ENCODE measurements at places on chromosomes 1 and 21.

- no peak for DNase-seq
These were observed 40.7 kb upstream of the SLC5A9 start for GRCh38 chr1:48181669-48182367.

DNA sequence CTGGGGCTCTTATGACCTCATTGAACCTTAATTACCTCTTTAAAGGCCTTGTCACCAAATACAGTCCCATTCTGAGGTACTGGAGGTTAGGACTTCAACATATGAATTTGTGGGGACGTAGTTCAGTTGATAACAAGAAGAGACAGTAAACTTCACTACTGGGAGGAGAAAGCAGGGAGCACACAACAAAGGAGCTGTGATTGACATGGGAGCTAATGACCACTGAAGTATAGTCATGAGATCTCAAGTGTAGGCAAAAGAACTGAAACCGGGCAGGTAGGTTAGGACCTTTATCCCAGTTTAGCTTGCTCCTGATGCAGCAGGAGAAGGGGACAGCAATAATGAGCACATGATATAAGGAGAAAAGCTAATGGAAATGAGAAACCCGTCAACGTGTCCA, 11.8 kb upstream of the MAB21L3 start:
- no peak for DNase-seq

DNA sequence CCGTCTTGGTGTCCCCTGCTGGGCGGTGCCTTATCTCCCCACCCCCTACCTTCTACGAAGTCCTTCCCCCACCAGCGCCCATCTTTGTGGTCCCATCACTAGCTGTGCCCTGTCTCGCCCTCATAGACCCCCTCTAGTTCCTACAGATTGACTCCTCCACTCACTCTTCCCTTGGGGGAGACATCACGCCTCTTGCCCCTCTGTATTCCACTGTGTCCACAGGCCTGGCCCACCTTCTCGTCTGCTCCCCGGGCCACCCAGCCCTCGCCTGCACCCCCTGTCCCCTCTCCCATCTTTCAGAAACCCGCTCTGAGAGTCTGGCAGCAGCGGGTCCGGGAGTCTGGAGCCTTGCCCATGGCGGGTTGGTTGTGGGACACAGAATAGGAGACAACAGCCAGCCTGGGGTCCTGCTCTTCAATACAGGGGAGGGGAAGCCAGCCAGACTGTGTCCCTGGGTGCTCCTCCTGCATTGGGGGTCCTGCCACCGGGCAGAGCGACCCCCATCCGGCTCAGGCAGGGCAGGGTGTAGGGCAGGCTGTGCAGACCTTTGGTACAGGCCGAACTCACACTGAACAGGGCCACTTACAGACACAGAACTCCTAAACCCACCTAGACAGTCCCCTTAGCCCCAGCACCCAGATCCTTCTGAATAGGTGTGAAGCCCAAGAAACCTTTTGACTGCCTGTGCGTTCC, 1.1 kb downstream of the RNF187 start:
- no peak for DNase-seq

GRCh38 chr1:67882196-67882958, 49.1 kb upstream of the GNG12 start:
- no peak for DNase-seq

DNA sequence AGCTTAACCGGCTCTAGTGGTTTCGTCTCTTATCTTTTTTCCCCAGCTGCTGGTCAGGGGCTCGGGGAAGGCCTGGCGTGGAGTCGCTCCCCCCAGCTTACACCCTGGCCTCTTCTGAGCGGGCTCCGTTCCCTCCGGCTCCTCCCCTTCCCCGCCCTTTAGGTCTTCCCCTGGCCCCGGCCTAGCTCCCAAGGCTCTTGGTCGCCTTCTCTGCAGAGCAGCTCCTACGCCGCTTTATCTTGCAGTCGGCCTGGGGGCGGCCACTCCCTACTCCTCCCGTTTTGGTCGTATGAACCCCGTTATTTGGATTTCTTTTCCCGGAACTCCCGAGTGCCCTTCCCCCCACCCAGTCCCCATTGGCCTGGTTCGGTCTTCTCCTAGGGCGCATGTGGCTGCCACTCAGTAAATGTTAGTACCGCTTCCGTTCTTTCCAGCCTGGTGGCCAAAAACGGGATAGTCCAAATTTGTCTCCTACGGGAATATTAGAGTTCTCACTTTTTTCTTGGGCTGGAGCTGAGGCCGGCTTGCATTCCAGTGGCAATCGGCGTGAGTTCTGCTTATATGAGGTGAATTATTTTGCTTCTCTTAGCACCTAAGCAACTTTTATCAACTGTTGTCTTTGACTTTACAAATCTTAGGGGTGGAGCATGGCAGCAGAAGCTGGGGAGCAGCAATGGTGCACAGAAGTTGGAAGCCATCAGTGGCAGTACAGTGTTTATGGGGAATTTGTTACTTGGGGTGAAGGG, 467 bp downstream of the THRAP3 start:
- peak; percentile 55 for DNase-seq

GRCh38 chr1:231969076-231969475, 342.5 kb downstream of the DISC1 start:
- DNase-seq = no peak

GRCh38 chr1:52296345-52296744, 69.7 kb downstream of the CC2D1B start:
- no peak for DNase-seq

GRCh38 chr1:7948960-7949359, 8.3 kb upstream of the TNFRSF9 start:
- no peak for DNase-seq

DNA sequence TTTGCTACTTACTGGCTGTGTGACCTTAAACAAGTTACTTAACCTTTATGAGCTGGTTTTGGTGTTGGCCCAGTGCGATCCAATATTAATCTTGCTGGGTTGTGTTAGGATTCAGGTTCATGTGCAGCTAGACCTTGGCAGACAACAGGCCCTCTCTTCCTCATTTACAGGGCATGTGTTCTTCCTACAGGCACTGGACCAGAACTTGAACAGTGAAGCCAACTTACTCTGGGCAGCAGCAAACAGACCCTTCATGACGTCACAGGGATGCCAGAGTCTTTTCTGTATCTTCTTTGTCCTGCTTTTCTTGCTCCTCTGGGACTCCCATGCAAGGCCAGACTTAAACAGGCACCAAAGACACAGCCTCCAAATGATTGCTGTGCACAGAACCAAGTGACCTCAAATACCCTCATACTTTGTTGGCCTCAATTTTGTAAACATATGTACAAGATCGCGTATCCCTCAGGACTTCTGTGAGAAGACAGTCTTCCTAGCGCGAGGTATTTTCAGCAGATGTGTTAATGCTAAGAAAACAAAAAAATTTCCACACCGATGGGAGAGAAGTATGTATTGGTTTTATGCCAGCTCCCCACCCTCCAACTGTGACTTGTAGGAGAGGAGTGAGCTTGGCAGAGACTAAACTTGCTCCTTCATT, 73.7 kb downstream of the URB2 start:
- DNase-seq = no peak

DNA sequence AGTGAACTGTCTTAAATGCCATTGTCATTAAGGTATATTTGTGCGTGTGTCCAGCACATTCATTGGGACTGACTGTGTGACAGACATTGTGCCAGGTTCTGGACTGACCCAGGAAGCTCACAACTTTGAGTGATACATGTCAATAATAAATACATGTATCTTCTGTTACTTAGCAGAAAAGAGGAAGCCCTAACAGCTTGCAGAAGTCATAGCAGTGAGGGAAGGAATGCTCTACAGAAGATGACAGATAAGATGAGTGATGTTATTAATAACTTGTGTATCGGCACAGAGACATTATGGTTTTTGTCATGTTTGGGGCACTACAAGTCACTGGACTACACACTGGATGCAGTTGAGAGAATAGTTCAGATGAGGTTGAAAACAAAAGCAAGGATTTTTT, 1.2 kb upstream of the SRSF11 start:
- no peak for DNase-seq

DNA sequence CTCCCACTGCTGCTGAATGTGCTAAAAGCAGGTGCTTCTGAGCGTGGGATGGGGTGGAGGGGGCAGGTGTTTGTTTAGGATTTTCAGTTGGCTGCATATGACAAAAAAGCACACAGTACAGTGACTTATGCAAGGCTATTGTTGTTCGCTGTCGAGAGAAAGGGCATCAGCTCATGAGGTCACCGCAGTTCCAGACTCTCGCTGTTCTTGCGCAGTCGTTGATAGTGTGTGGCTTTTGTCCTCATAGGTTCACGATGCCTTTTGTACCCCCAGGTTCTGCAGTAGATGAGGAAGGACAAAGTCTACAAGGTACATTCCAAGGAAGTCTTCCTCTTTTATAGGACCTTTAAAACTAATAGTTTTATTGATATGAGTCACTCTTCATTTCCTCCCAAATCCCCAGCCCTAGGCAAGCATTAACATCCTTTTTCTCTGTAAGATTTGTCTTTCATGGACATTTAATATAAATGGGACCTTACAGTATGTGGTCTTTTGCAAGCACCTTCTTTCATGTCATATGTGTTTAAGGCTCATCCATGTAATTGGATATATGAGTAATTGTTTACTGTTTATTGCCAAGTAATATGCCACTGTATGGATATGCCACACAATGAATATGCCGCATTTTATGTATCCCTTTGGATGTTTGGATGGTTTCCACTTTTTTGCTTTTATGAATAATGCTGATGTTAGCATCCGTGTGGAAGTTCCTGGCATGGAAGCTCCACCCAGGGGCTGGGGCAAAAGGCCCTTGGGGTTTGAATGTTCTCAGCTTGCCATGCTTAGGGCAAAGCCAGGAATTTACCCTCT, 14.5 kb upstream of the NLRP3 start:
- DNase-seq = no peak

GRCh38 chr1:157439302-157439954, 112.9 kb downstream of the FCRL5 start:
- DNase-seq = no peak

DNA sequence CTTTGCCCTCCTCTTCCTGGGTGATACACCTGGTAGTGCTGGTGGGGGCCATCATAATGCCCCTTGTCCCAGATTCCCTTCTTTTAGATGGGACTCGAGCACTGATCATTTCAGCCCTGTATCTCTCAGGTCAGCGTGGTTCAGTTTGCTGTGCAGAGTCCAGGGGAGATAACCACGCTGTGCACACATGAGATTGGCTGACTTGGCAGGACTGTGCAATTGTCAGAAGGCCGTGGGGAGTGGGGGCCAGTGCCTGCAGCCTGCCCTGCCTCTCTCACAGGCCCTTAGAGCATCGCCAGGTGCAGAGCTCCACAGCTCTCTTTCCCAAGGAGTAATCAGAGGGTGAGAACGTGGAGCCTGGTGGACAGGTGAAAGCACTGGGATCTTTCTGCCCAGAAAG, 15.2 kb downstream of the EPHX1 start:
- no peak for DNase-seq

- DNase-seq = no peak
These were observed 215.0 kb downstream of the SLC35F3 start for GRCh38 chr1:234119431-234119830.

DNA sequence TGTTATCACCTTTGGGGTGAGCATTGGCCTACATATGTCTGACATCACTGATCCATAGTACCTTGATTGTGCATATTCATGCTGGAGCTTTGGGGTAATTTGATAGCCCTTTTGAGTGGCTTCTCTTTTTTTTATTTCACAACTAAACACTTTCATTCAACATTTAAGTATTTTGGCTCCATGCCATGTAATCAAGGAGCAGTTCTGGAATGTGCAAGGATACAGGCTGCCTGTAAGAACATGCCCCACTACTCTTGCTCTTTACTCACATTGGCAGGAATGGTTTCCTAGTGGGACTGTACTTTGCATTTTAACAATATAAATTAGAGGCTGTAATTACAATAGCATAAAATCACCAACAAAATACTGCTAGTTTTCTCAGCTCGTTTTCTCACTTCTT, 300.7 kb upstream of the SPAG17 start:
- no peak for DNase-seq

DNA sequence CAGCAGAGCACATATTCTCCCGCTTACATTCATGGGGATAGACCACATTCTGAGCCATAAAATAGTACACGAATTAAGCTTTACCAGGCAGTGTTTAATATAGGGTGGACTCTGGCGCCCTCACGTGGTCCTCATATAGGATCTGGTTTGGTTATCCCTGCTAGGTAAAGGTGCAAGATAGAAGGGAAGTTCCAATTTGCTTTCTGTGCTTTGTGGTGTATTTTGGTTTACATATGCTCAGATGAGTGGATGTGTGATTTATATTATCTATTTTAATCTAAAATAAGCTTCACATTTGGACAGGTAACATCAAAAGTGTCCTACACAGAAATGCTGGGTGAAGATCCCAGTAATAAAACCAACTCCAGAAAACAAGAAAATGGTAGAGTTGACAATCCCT, 3.6 kb downstream of the CR1 start:
- peak; percentile 59 for DNase-seq

- no peak for DNase-seq
These were observed 124.4 kb downstream of the HUNK start for GRCh38 chr21:31997191-31997590.

- DNase-seq = no peak
These were observed 160.1 kb upstream of the NFIA start for GRCh38 chr1:60922304-60922703.

DNA sequence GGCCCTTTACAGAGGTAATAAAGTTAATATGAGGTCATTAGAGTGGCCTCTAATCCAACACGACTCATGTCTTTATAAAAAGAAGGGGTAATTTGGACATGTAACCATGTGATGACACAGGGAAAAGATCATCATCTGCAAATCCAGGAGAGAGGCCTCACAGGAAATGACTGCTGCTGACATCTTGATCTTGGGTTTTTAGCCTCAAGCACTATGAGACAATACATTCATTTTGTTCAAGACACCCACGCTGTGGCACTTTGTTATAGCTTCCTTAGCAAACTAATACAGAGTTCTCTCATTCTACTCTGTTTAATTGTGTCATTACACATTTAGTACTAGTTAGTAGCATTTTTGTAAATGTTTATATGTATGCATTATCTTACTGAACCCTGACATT, 64.0 kb upstream of the RUNX1 start:
- DNase-seq = no peak

DNA sequence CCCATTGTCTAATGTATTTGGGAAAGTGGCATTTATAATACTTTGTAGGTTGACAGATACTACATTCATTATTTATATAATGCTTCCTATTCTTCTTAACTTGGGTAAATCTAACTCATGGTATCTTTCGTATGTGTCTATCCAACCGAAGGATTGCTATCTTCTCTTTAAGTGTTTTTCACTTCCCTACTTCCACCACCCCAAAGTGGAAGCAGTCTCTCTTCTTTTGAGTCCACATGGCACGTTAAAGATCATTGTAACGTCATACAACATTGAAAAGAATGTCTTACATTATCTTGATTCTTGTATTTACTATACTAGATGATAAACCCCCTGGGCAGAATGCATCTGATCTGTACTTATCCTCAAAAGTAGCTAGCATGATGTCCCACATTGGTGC, 21.2 kb downstream of the ATP1A1 start:
- no peak for DNase-seq
